ENCODE measurements at places on chromosomes 2 and 18. TPM values are rescaled to one million over a fixed set of nuclear protein-coding genes. Genes with fewer than 3 reads are reported as not detected.

Gene TOGARAM2
- under 0.01 TPM for total RNA-seq

Gene BCL2
- total RNA-seq: 3.9 TPM

Gene DNAJC10
- total RNA-seq: 54.0 TPM

Gene RPRM
- total RNA-seq: not detected

Gene GKN2
- total RNA-seq: not detected

Gene KLF11
- total RNA-seq: 3.7 TPM

Gene TRIM54
- not detected for total RNA-seq

Gene EFR3B
- total RNA-seq: 0.50 TPM

Gene NEB
- 0.17 TPM for total RNA-seq

Gene ZNF396
- 0.67 TPM for total RNA-seq

Gene CIB4
- not detected for total RNA-seq

Gene GNLY
- not detected for total RNA-seq

Gene SNED1
- total RNA-seq: 9.1 TPM

Gene EIPR1
- 45.7 TPM for total RNA-seq

Gene POMC
- total RNA-seq: 4.0 TPM

Gene TCF4
- 28.4 TPM for total RNA-seq

Gene KCNIP3
- 2.0 TPM for total RNA-seq

Gene FAM228A
- 1.5 TPM for total RNA-seq

Gene MAP3K19
- not detected for total RNA-seq

Gene SP140
- total RNA-seq: 2.0 TPM

Gene DDX18
- 25.1 TPM for total RNA-seq

Gene PAX3
- not detected for total RNA-seq

Gene HOXD4
- not detected for total RNA-seq

Gene G6PC2
- not detected for total RNA-seq

Gene CDKL4
- not detected for total RNA-seq

Gene THSD7B
- not detected for total RNA-seq

Gene TMEM18
- 27.5 TPM for total RNA-seq

Gene SATB2
- 2.5 TPM for total RNA-seq

Gene MOGAT1
- total RNA-seq: not detected

Gene SLC35F6
- total RNA-seq: 45.6 TPM

Gene BMP10
- not detected for total RNA-seq

Gene ARHGAP28
- total RNA-seq: 7.4 TPM

Gene INO80D
- 2.2 TPM for total RNA-seq

Gene IL36G
- total RNA-seq: not detected

Gene ERFE
- 4.2 TPM for total RNA-seq

Gene DES
- 5.0 TPM for total RNA-seq

Gene MFSD2B
- 0.59 TPM for total RNA-seq

Gene COLEC12
- total RNA-seq: 14.8 TPM

Gene AMER3
- not detected for total RNA-seq

Gene MRPS5
- total RNA-seq: 43.0 TPM

Gene TUBA3E
- total RNA-seq: not detected

Gene CYS1
- total RNA-seq: 0.30 TPM

Gene ST6GAL2
- under 0.01 TPM for total RNA-seq

Gene OR6B2
- not detected for total RNA-seq

Gene CMPK2
- total RNA-seq: 0.30 TPM

Gene GPR39
- 3.7 TPM for total RNA-seq

Gene AFF3
- 11.3 TPM for total RNA-seq

Gene SCN3A
- total RNA-seq: 0.17 TPM

Gene LYG2
- not detected for total RNA-seq

Gene GLI2
- total RNA-seq: 6.2 TPM

Gene CDH7
- not detected for total RNA-seq

Gene PXDN
- 153 TPM for total RNA-seq

Gene DPP10
- total RNA-seq: not detected

Gene FHOD3
- 2.9 TPM for total RNA-seq

Gene LIMS4
- total RNA-seq: not detected

All from bronchus fibroblast of lung (primary cell).